ENCODE measurements at places on chromosomes 1 and 21.

- no peak for DNase-seq
Observed at GRCh38 chr21:29382030-29382654, 83.4 kb downstream of the BACH1 start.

DNA sequence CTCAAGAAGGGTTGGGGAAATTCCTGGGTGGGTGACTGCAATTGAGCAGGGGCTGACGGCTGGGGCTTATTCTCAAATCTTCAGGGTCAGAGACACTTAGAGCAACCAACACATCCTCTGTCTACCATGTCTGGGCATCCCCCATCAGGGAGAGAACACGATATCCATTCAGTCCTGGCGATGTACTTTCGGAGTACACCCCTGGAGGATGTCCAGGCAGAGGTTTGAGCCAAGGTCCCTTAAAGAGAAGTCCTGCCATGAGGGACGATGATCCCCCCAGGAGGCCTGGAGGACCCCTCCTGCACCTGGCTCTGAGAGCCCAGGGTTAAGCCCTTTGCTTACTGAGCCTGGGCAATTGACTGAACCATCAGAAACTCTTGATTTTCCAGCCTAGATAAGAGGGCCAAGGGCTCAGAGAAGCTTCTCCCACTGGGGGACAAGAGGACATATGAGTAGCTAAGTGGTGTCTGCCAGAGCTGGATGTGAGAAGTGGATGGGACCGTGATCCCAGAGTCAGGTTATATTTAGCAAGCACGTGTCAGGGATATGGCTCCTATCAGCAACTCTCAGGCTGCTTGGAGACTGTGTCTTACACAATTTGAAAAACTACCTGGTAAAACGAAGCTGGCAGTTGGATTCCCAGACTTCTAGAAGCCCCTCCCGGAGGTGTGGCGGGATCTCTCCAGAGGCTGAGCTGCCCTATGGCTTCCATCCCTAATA is 253.3 kb upstream of the VAMP3 start:
- no peak for DNase-seq

- DNase-seq, result no peak
Observed at GRCh38 chr1:4778056-4778455, 123.6 kb downstream of the AJAP1 start.

GRCh38 chr1:171344473-171344820 is 30.5 kb downstream of the FMO4 start:
- no peak for DNase-seq

- DNase-seq, result no peak
Observed at GRCh38 chr1:205576805-205577761, 54.7 kb downstream of the ELK4 start.

DNA sequence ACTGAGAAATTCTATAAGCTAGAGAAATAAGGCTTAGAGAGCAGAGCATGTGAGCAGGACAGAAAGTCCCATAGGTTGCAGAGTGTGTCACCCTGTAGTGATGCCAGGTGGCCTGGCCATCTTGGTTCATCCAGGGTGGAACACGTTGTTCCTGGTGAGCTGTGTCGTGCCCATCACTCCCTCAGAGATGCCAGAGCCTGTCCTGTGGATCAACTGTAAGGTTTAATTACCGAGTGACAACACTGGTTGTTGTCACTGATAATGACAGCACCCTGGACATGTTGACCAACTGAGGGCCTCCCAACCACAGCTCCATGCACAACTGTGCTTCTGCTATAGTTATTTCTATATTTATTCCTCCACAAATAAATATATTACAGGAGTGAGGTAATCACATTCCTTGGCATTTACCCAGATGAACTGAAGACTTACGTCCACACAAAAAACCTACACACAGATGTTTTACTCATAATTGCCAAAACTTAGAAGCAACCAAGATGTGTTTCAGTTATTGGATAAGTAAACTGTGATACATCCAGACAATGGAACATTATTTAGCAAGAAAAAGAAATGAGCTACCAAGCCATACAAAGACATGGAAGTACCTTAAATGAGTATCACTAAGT is 6.2 kb downstream of the C1orf198 start:
- no peak for DNase-seq

GRCh38 chr1:161017756-161018630 is 3.0 kb downstream of the F11R start:
- no peak for DNase-seq

- DNase-seq, result peak; percentile 65
Observed at GRCh38 chr1:23613191-23614031, 54.1 kb upstream of the ID3 start.

- no peak for DNase-seq
Observed at GRCh38 chr1:58082596-58082995, 463.9 kb downstream of the OMA1 start.

DNA sequence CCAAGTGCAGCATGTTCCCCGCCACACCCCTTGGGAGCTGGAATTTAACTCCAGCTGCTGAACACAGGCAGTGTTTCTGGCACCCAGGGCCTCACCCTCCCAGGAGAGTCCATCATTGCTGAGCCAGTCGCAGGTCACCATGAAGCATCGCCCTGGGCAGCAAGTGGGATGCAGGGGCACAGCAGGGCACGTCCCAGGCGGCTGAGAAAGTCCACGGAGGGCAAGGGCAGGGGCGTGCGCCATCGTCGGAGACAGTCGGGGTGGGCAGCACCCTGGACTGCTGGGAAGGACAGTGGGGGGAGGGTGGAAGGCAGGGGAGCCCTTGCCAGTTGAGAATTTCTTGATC is 69.2 kb upstream of the PDE9A start:
- DNase-seq, result no peak

GRCh38 chr21:40595806-40596205 is 251.2 kb downstream of the DSCAM start:
- DNase-seq, result no peak

GRCh38 chr1:23581219-23581618 is 21.9 kb upstream of the ID3 start:
- no peak for DNase-seq

DNA sequence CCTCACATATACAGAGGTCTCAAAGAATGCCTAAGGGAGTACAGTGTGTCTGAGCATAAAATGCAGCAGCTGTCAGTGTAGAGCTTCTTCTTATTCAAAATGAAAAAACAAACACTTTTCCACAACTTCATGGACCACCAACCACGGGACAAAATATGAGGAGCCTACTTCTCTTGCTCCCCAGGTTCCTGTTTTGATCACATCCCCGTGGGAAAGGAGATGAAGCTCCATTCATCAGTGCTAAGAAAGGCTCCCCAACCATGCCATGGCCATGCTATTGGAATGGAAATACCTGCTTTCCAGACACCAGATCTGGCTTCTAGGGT is 383 bp downstream of the CD48 start:
- no peak for DNase-seq

GRCh38 chr1:225617956-225618355 is 35.0 kb downstream of the ENAH start:
- DNase-seq, result no peak

DNA sequence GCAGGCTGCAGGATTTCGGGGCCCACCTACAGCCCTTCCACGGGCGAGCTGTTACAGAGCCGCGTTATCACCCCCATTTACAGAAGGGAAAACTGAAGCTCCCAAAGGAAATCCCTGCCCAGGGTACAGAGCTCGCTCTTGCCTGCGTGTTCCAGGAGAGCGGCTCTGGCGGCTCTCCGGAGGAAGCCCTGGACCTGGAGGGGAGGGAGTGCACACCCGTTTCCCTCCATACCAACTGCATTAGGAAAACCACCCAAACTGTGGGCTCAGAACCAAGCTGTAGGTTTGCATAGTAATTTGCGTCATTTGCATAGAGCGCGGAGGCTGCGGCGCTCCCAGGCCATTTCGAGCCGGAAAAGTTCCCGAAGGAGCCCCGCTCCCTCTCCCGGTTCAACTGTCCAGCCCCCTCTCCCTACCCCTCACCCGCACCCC is 24.7 kb upstream of the ADGRB2 start:
- DNase-seq, result no peak

DNA sequence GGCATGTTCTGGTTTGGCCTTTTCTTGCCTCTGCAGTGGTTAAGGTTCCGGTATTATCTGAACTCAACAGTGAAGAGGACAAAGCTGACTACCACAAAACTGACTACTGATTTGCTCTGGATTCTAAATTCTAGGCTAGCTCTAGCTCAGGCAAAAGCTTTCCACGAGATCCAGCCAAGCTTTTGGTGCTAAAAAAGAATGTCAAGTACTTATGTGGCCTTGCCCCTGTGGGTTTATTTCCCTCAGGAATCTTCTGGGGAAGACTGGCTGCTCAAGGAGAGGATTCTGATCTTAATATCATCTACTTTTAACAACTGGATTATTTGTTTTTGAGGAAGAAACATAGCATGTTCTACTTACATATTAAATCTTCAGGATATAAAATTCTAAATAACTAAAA is 26.1 kb upstream of the MTMR11 start:
- no peak for DNase-seq

DNA sequence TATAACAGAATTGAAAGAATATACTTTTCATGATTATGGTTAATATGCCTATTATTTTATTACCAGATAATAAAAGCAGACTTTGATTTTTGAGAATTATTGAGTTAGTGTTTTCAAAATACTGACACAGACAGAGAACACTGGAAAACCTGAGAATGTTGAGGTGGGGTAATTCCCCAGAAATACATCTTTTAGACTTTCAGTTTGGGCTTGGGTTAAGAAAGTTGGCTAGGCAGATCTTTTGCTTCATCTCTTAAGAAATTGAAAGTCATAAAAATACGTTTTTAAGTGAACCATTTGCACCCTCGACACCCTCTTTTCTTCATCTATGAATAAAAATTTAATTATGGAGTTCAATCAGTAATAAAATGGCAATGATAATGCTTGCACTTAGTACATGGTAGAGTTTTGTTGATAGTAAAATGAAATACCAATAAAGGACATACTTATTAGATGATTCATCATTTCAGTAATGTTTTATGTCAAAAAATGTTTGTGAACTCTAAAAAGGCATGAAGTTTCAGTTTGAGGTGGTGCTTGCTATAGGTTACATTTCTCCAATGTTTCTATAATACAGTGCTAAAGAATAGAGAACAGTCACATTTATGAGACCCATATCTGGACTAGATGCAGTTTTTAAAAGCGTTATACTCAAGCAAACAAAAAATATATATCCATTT is 1.9 kb upstream of the SAMSN1 start:
- no peak for DNase-seq

DNA sequence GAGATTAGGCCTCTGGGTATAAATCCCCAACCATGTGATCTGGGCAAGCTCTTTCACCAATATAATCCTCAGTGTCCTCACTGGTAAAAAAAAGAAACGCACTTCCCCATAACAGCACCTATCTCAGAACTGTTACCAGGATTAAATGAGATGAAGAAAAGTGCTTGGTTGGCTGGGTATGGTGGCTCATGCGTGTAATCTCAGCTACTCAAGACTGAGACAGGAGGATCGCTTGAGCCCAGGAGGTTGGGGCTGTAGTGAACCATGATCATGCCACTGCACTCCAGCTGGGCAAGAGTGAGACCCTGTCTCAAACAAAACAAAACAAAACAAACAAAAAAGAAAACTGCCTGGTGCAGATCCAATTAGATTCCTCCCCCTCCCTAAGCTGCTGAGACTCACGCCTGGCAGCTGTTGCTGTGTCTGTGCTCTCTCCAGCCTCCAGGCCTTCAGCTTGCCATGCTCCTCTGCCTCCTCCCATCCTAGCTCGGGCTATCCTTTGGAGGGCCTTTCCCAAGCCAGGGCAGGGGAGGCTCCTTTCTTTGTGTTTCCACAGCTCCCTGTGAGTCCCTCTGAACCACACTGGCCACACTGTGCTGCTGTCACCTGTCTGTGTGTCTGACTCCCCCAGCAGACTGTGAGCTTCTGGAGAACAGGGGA is 19.0 kb downstream of the CYB5RL start:
- DNase-seq, result no peak

- no peak for DNase-seq
Observed at GRCh38 chr1:31299365-31299764, 2.5 kb downstream of the ZCCHC17 start.
